Omental fat pad (tissue), 4 donors: ENCODE measurements at places on chromosomes 6 and 20. TPM values are rescaled to one million over a fixed set of nuclear protein-coding genes. Genes with fewer than 3 reads are reported as not detected.

POLR1H gene
- total RNA-seq, result 39.2 TPM

LPIN3 gene
- total RNA-seq, result 17.2 TPM

KHDC1L gene
- total RNA-seq, result not detected

RREB1 gene
- total RNA-seq, result 35.9 TPM

MYLK2 gene
- total RNA-seq, result not detected

AIF1 gene
- total RNA-seq, result 91.0 TPM

ALDH5A1 gene
- total RNA-seq, result 5.3 TPM

TBXT gene
- total RNA-seq, result not detected

SH3BGRL2 gene
- total RNA-seq, result 26.8 TPM

OR2J3 gene
- total RNA-seq, result not detected

OPRM1 gene
- total RNA-seq, result not detected

CPNE5 gene
- 0.47 TPM for total RNA-seq

PSORS1C1 gene
- 1.3 TPM for total RNA-seq

RNF8 gene
- total RNA-seq, result 10.8 TPM

TRMT6 gene
- 10.0 TPM for total RNA-seq

CCN2 gene
- 102 TPM for total RNA-seq

CAGE1 gene
- total RNA-seq, result not detected

TRAPPC3L gene
- not detected for total RNA-seq

GPX5 gene
- total RNA-seq, result not detected

SRSF12 gene
- total RNA-seq, result 0.25 TPM

EBF4 gene
- 7.5 TPM for total RNA-seq

SLC22A7 gene
- not detected for total RNA-seq

TTPAL gene
- total RNA-seq, result 29.3 TPM

NTSR1 gene
- total RNA-seq, result 0.25 TPM

MYB gene
- not detected for total RNA-seq

RAB44 gene
- total RNA-seq, result 2.4 TPM

GSTA3 gene
- not detected for total RNA-seq

HFE gene
- total RNA-seq, result 10.7 TPM

SSTR4 gene
- total RNA-seq, result not detected
